CD4-positive, CD25-positive, alpha-beta regulatory T cell (primary cell): ENCODE measurements at places on chromosomes 13 and 19. TPM values are rescaled to one million over a fixed set of nuclear protein-coding genes. Genes with fewer than 3 reads are reported as not detected.

The LRRC4B gene
- not detected for total RNA-seq

The GRIK5 gene
- 0.52 TPM for total RNA-seq

The RXFP2 gene
- not detected for total RNA-seq

The FCER2 gene
- not detected for total RNA-seq

The SIGLEC9 gene
- 1.1 TPM for total RNA-seq

The A1BG gene
- total RNA-seq = 11.8 TPM

The ZNF841 gene
- total RNA-seq = 21.0 TPM

The EFNB2 gene
- 0.49 TPM for total RNA-seq

The C19orf67 gene
- not detected for total RNA-seq

GRCh38 chr13:67230404-67231288 is 510 bp upstream of the PCDH9 start:
- DNase-seq = peak; percentile 50

GRCh38 chr19:49331616-49332055 is 3.6 kb upstream of the CD37 start:
- DNase-seq = peak; percentile 71

- no peak for DNase-seq
These were observed 69.4 kb upstream of the KLF12 start for GRCh38 chr13:74203576-74203975.

GRCh38 chr19:7871437-7872305 is 2.5 kb downstream of the PRR36 start:
- DNase-seq = peak; percentile 80

GRCh38 chr19:8308891-8309291 is 733 bp upstream of the CD320 start:
- no peak for DNase-seq

DNA sequence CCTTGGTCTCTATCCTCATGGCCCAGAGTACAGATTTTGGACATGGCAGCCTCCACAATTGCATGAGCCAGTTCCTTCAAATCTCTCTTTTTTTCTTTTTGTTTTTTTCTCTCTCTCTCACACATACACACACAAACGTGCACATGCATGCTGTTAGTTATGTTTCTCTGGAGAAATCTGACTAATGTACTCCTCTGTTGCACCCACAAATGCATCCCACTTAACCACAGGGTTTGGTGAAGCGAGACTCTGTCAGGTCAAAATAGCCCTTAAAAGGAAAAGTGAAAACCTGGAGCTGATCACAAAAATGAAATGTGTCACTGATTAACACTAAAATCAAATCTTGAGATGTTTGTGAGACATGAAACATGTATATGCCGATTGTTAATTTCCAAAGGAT is 374.6 kb upstream of the ARGLU1 start:
- no peak for DNase-seq

GRCh38 chr19:49475191-49475917 is 1.3 kb downstream of the FLT3LG start:
- no peak for DNase-seq

GRCh38 chr13:27481766-27482165 is 31.4 kb upstream of the MTIF3 start:
- DNase-seq = no peak

GRCh38 chr13:89029062-89029461 is 1357.9 kb downstream of the SLITRK5 start:
- DNase-seq = no peak

- DNase-seq = peak; percentile 65
These were observed at the start of gene MAP4K1 for GRCh38 chr19:38617764-38618589. MAP4K1 (minus strand) TSS chr19:38617953; CDS start chr19:38617895, 58 bp downstream.

GRCh38 chr13:29918845-29919244 is 68.4 kb upstream of the UBL3 start:
- no peak for DNase-seq

DNA sequence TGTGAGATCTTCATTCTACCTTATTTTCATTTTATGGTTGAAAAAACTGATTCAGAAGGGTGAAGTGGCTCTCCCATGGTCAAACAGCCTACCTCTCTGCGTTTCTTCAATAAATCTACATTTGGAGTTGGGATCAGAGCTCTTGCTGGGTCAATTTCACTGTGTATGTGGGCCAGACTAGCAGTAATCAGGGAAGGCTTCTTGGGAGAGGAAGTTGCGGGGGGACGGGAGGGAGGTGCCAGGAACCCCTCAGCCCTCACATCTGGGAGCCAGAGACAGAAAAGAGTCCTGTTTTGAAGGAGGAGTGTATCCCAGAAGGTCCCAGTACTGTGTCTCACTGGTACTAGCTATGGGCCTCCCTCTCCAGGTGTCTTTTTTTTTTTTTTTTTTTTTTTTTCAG is 934 bp downstream of the KXD1 start:
- no peak for DNase-seq

GRCh38 chr19:30338878-30339623 is 33.1 kb upstream of the ZNF536 start:
- no peak for DNase-seq

GRCh38 chr13:80001510-80001842 is 339.4 kb downstream of the SPRY2 start:
- no peak for DNase-seq

GRCh38 chr13:20686863-20687579 is 16.5 kb upstream of the IL17D start:
- DNase-seq = no peak

- no peak for DNase-seq
These were observed 5.8 kb downstream of the PEG3 start for GRCh38 chr19:56834564-56835375.

DNA sequence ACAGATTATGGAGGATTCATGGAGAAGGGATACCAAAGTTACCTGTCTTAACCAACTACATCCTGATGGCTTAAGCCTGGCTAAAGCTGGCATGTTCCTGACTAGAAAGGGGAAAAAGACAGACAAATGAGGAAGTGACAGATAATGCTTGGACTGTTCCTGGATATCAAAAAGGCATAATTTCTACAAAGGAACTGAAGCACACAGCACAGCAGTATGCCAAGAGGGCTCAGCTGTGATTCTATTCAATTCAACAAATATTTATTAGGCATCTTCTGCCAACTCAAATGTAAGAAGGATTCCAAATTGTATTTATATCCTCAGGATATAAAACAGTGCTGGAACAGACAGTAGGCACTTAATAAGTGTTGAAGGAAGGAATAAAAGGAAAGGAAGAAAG is 59.5 kb downstream of the KLF12 start:
- DNase-seq = no peak

DNA sequence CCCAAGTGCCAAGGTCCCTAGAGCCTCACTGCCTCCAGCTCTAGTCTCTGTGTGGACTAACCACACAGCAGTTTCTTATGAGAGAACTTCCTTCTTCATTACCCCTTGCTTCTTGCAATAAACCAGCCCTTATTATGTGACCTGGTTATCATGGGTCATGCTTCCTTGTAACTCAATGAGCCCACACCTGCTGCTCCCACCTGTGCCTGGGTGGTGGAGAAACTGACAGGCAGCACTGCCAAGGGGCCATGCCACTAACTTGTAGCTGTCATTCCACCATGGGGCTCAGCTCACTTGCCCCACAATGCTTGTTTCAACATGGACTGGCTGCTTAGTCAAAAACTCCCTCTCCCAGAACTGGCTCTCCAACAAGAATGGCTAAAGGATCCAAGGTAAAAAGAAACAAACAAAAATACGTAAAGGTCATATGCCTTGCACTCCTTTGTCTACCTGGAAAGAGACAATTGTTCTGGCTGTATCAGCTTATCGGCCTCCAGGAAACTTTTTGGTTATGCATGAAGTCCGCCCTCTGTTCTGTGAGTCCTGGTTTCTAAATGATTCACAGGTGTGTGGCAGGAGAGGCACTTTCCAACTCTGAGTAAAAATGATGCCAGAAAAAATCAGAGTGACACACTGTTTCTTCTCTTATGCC is 446.4 kb downstream of the COG6 start:
- no peak for DNase-seq

- DNase-seq = no peak
These were observed 5.4 kb downstream of the COL4A2 start for GRCh38 chr13:110312339-110313031.

- no peak for DNase-seq
These were observed 63.4 kb upstream of the C1QTNF9B start for GRCh38 chr13:23960566-23961156.

DNA sequence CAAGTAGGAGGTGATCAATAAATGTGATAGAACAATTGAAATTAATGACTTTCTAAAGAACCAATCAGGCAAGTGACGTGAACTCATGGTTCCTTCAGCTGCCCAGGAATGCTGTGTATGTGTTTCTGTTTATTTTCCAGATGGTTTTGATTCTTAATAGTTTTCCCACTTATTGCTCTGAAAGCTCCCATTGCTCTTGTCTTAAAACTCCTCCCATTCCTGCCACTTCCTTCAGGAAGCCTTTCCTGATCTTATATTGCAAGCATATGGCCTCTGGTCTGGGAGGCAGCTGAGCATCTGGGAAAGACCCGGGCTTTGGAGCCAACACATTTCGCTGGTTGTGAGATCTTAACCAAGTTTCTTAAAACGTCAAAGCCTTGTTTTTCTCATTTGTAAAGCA is 17.1 kb upstream of the LATS2 start:
- DNase-seq = no peak

DNA sequence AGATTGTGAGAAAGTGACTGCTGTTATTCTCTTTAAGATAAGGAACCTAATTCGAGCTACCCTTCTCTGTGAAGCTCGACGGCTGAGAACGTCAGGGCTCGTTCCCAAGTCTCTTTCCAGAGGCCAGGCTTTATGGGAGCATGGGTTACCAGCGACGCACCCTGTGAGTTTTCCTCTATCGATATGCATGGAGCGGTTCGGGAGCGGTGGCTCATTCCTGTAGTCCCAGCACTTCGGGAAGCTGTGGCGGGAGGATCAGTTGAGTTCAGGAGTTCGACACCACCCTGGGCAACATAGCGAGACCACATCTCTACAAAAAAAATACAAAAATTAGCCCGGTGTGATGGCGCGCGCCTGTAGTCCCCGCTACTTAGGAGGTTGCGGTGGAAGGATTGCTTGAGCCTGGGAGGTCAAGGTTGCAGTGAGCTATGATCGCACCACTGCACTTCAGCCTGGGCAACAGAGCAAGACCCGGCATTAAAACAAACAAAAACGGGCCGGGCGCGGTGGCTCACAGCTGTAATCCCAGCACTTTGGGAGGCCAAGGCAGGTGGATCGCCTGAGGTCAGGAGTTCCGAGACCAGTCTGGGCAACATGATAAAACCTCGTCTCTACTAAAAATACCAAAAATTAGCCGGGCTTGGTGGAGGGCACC is 681 bp upstream of the ZNF606 start:
- no peak for DNase-seq

GRCh38 chr13:90683711-90684131 is 663.8 kb upstream of the MIR17HG start:
- no peak for DNase-seq

DNA sequence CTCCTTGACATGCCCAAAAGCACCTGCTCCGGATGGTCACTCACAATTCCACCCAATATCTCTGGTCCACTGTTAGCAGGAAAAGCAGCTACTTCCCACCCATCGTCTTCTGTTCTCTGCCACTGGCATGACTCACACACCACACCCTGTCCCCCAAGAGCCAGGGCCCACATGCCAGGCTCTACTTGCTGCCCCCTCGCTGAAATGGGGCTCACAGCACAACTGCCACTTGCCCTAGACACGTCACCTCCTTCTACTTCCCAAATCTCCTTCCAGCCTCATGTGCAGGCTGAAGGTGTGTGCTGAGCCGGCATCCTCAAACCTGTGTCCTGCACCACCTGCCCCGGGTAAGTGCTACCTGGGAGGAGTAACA is 65.0 kb downstream of the TBC1D4 start:
- DNase-seq = no peak

DNA sequence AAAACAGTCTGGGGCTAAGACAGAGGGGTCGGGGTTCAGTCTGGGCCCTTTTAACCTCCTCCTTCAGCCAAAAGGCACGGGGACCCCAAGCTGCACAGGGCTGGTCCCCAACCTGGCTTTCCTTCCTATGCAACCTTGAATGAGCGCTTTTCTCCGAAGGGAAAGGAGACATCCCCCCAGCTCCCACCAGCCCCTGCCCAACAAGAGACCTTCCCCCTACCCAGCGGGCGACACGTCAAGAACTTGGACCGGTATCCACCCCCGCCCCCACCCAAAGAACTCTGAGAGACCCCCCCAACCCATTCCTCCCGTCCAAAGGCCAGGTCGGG is 35.0 kb upstream of the NANOS3 start:
- no peak for DNase-seq

- DNase-seq = no peak
These were observed 121.3 kb downstream of the COL4A1 start for GRCh38 chr13:110185696-110186095.

- DNase-seq = no peak
These were observed 31.7 kb downstream of the IER2 start for GRCh38 chr19:13181747-13182388.

DNA sequence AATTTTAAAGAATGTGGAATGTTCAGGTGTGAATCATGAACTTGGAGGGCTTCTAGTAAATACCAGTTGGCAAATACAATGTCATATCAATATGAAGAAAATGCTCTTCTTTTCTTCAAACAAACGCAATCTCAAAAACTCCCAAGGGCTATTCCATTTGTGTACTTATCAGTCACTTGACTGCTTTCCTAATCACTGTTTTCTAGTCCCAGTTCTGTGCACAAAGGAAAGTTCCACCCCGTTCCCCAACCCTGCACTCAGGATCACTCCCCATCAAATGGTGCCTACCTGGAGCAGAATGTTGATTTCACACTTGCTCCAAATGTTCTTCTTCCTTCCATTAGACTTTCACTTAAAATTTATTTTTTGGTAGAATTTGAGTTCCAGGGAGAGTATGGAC is 92.6 kb upstream of the RFC3 start:
- no peak for DNase-seq

GRCh38 chr13:84049443-84050219 is 167.4 kb upstream of the SLITRK1 start:
- DNase-seq = no peak

- DNase-seq = no peak
These were observed 1.1 kb downstream of the CNN1 start for GRCh38 chr19:11539495-11540365.

DNA sequence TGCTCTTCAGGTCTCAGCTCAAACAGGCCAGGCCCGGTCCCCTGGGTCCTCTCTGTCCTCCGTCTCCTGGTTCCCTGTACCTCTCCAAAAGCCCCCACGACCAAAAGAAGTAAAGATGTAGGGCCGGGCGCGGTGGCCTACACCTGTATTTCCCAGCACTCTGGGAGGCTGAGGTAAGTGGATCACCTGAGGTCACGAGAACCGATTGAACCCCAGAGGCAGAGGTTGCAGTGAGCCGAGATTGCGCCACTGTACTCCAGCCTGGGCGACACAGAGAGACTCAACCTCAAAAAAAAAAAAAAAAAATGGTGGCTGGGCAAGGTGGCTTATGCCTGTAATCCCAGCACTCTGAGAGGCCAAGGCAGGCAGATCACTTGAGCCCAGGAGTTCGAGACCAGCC is 22.0 kb upstream of the BCL3 start:
- no peak for DNase-seq
